Osteocyte (in vitro differentiated cells): ENCODE measurements at places on chromosomes 3 and 15.

- DNase-seq, result no peak
Measured at GRCh38 chr3:195805181-195805580, 6.5 kb downstream of the MUC4 start.

- no peak for DNase-seq
Measured at GRCh38 chr3:35335703-35336102, 303.6 kb upstream of the ARPP21 start.

GRCh38 chr15:64651601-64652191 lies 123.7 kb downstream of the RBPMS2 start:
- DNase-seq, result no peak

GRCh38 chr15:57036352-57036751 lies 117.9 kb downstream of the TCF12 start:
- no peak for DNase-seq
